H7 (cell line): ENCODE measurements at places on chromosomes 5 and 9. TPM values are rescaled to one million over a fixed set of nuclear protein-coding genes. Genes with fewer than 3 reads are reported as not detected.

GRCh38 chr5:13303445-13303844 is 641.0 kb downstream of the DNAH5 start:
- DNase-seq, result no peak

LHX6 gene
- total RNA-seq, result 5.2 and 5.9 TPM in 2 replicates

IRX4 gene
- total RNA-seq, result 15.4 and 17.9 TPM in 2 replicates

ASS1 gene
- 77.0 and 81.5 TPM in 2 replicates for total RNA-seq

EPB41L4A gene
- total RNA-seq, result 3.2 and 4.7 TPM in 2 replicates

DNA sequence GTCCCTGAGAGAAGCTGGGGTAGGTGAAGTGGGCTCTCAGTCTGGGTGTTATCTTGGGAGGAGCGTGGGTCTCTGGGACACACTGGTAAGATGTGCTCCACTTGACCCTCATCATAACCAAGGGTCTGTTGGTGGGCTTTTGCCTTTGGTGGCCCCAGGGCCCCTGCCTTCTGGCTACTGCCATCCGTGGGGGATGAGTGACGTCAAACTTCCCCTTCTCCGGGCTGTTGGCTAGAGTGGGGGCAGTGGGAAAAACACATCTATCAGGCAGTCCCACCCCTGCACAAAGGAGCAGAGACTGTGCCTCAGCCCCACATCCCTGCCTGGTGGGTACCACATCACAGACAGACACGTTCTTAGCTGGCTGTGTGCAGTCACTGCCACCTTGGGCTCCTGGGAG is 35.1 kb downstream of the GADD45G start:
- DNase-seq, result no peak

RAB14 gene
- 19.5 and 22.1 TPM in 2 replicates for total RNA-seq

DNA sequence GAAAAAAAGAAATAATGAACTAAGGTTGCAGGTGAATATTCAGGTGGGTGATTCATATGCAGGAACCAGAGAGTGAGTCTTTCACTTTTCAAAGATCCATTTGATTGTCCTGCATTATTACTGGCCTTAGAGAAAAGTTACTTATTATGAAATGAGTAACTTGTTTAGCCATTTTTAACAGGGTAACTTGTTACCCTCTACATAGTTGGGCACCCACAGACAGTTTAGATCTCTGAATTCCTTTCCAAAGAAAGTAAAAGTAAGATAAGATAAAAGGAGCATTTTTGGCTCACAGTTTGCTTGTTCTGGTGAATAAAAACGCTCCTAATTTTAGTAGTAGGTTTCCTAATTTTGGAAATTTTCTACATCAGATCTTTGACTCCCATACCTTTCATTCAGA is 54.1 kb upstream of the DAB2 start:
- no peak for DNase-seq

DNA sequence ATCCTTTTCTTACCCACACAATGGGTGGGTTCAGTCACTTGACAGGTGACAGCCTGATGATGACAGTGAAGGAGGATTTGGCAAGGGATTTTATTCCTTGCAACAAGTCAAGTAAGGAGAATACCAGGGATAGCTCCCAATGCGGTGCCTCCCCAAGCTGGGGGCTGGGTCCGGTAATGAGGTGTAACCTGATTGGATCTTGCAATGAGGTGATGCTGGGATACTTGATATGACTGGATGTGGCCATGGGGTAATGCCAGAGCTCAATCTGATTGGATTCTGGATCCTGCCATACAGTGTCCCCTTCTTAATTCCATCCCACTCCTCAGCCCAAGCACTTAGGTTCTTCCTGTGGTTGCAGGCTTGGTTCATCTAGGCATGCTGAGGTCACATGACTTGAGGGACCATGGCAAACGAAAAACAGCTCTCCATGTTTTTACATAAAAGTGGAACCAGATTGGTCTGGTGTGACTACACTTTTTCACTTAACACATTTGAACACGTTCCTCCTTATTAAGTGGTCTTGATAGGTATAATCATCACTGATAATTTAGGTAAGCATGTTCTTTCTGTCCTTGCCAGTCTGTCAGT is 181.1 kb downstream of the PDZD2 start:
- DNase-seq, result peak; percentile 28
